Esophagus squamous epithelium (tissue), 5 donors: ENCODE measurements at places on chromosomes 2 and 18.

GRCh38 chr2:128562471-128563347 lies 244.0 kb upstream of the HS6ST1 start:
- DNase-seq, result no peak

DNA sequence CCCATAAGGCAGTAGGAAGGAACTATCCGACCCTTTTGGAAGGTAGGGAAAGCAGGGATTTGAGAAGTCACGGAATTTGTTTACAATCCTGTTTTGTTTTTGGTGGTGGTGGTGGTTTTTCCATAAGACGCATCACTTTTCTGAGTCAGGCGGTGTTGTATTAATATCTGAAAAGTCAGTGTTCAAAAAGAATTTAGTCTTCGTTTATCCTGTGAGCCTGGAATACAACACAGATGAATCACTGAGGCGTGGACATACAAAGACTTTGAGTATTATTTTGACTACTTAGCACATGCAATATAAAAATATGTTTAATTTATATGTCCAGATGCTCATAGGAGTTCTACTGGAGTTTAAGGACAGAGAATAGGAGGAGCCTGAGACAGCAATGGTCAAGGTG lies 785 bp downstream of the ZNF892 start:
- DNase-seq, result no peak

GRCh38 chr18:74929110-74929509 lies 279.8 kb downstream of the PTGR3 start:
- DNase-seq, result no peak

GRCh38 chr2:200319548-200320337 lies 13.2 kb downstream of the SPATS2L start:
- no peak for DNase-seq

DNA sequence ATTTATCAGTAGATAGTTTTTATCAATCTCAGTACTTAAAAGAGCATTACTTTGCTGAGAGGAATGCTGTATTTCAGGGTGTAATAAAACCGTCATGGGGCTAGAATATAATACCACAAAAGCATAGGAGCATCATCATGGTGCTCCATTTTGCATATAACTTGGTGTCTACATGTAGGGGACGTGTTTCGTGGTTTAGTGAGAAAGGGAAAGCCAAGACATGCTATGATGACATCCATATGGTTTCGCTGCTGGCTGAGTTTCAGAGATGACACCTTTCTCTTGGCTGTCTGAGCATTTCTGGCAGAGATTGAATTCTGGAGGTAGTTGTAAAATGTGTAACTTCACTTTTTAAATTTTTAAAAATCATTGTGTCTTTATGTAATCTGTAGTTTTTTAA lies 32.4 kb downstream of the WDR43 start:
- no peak for DNase-seq

DNA sequence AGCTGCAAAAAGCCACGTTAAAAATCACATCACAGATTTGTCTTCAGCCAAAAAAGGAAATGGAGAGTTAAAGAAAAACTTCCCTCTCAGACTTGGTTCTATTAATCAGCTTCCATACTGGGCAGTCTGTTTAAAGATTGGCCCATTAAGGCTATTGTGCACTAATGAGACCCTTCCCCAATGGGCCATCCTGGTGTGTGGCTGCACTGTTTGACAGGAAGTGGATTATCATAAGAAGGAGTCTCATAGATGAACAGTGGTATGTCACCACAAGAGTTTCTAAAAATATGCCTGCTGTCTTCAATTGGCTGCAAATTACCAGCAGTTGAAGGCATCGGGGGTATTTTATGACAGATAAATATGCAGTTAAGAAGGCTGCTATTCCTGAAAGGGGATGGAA lies 247.6 kb upstream of the THSD7B start:
- no peak for DNase-seq

DNA sequence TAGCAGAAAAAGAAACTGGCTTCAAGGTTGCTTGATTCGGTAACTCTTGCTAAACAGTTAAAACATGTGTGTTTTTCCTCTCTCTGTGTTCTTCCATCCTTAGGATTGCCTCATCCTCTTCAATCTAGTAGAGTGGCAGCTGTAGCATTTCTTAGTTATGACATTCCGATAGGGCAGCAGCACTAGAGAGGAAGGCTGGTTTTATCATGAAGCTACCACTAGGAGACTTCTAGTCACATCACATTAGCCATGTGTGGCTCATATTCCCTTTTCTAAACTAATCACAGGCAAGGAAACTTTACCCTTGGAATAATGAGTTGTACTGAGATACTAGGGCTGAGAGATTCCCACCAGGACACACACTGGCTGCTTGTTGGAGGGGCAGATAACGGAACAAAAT lies 187.6 kb downstream of the DOK6 start:
- DNase-seq, result no peak

- no peak for DNase-seq
Measured at GRCh38 chr18:60996822-60997221, 336.4 kb upstream of the CDH20 start.

DNA sequence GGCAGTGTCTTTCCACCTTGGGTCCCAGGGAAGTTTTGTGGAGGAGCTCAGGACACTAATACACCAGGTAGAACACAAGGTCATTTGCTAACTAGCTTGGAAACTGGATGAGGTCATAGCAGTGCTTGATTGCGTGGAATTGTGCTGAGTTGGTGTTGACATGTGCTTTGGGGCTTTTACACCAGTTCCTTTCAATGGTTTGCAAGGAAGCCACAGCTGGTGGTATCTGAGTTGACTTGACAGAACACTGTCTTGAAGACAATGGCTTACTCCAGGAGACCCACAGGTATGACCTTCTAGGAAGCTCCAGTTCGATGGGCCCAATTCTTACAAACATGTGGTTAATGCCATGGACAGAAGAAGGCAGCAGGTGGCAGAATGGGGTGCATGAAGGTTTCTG lies 5.9 kb downstream of the CTLA4 start:
- DNase-seq, result no peak

- DNase-seq, result no peak
Measured at GRCh38 chr2:172806493-172806892, 70.8 kb downstream of the RAPGEF4 start.

DNA sequence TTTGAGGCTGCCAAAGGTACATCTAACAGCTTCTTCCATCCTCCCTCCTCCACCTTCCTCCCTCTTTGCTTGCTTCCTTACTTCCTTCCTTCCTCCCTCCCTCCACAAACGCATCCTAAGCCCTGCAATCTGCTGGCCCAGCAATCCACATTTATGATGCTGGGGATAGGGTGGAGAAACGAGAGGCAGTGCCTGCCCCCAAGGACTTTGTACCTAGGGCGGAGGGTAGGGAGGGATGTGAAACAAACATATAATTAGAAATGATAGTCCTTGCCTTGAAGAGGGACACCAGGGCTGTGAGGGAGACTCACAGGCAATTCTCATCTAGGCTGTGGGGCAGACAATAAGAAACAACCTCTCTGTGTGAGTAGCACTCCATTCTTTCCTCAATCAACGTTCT lies 188.3 kb downstream of the ANKRD30B start:
- no peak for DNase-seq

GRCh38 chr18:32019251-32019948 lies 775 bp downstream of the RNF125 start:
- DNase-seq, result no peak

DNA sequence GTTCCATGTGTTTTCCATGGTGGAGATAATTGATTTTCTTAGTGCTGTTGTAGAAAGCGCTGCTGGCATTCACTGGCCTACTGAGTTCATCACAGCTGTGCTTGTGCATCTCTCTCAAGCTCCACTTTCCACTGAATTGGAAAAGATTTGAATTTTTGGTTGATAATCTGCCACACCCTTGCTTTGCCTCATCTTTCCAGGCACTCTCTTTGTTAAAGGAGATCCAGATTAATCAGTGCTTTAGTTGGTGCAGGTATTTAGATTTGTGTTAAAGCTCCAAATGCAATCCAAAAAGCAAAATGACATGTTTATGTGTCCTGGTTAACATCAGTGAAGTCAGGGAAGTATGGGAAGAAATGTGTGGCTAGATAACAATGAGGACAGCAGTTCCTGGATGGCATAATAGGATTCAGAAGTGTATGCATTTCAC lies 2.7 kb upstream of the COL3A1 start:
- no peak for DNase-seq

DNA sequence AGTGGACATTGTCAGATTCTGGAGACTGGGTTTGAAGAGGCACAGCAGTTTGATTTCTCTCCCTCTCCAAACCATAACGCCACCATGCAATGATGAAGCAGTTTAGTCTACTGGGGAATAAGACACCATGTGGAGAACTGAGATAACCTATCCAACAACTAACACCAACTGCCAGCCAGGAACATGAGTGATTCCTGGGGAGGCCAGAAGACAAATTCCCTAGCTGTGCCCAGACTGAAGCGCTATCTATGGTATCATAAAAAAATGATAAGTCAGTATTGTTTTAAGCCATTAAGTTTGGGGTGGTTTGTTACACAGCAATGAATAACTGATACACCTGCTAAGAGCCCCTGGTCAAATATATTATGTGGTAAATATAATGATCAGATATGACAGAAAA lies 129.3 kb downstream of the EXOC6B start:
- DNase-seq, result no peak

GRCh38 chr18:4455113-4455811 lies at the start of gene DLGAP1:
Gene DLGAP1 (minus strand): TSS chr18:4455307.
- no peak for DNase-seq

DNA sequence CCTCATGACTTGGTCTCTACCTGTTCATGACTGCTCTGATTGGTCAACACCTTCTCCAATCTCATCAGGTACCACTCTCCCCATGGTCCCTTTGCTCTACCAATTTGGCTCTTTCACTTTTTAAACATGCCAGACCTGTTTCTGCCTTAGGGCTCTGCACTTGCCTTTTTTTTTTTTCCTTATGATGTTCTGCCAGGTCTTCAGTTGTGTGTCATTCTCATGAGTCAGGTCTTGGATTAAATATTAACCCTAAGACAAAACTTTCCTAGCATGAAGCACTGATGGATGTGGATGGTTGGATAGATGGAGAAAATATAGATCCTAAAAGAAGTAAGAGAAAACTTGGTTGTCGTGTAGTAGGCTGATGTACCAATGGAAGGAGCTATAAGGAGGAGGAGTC lies 219.3 kb downstream of the TTC32 start:
- no peak for DNase-seq

GRCh38 chr2:230106771-230107170 lies 38.0 kb upstream of the SLC16A14 start:
- no peak for DNase-seq

DNA sequence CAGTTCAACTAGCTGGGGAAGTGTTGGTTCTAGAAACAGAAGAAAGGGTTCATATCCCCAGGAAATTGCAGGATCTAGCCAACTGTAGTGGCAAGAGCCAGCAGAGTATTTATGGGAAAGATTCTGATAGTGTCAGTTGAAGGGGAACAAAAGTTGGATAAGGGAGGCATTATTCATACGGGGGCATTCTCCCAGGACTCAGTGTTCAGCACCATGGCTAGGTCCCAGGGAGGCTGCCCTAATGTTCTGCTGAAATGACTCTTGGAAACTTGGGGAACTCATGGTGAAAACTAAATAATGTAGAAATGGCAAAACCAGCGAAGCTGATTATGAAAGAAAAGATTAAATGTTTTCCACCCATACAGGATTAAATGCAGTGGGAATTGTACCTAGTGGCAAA lies 543.7 kb downstream of the TRIB2 start:
- no peak for DNase-seq

DNA sequence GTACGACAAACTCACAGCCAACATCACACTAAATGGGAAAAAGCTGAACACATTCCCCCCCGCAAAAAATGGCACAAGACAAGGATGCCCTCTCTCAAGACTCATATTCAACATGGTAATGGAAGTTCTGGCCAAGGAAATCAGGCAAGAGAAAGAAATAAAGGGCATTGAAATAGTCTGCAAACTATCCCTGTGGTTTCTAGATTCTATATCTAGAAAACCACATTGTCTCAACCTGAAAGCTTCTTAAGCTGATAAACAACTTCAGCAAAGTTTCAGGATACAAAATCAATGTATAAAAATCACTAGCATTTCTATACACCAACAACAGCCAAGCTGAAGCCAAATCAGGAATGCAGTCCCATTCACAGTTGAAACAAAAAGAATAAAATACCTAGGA lies 294.6 kb upstream of the CYP26B1 start:
- no peak for DNase-seq

- DNase-seq, result peak; percentile 15
Measured at GRCh38 chr2:74502720-74503505, 3.5 kb upstream of the LBX2 start.

DNA sequence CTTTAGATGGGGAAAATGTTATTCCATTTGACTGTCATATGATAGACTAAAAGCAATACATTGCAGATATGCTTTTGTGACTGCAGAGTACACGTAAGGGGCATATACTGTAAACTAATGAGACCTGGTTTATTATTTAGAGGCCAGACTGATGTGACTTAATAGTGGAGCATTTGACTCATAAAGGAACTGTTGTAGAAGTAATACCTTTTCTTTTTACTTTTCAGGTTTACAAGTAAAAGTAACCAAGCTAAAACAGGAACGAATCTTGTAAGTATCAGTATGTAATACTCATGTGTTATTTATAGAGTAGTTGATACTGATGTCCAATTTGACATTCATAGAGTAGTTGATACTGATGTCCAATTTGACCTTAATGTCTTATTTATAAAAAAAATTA lies 13.1 kb downstream of the RBBP8 start:
- no peak for DNase-seq

DNA sequence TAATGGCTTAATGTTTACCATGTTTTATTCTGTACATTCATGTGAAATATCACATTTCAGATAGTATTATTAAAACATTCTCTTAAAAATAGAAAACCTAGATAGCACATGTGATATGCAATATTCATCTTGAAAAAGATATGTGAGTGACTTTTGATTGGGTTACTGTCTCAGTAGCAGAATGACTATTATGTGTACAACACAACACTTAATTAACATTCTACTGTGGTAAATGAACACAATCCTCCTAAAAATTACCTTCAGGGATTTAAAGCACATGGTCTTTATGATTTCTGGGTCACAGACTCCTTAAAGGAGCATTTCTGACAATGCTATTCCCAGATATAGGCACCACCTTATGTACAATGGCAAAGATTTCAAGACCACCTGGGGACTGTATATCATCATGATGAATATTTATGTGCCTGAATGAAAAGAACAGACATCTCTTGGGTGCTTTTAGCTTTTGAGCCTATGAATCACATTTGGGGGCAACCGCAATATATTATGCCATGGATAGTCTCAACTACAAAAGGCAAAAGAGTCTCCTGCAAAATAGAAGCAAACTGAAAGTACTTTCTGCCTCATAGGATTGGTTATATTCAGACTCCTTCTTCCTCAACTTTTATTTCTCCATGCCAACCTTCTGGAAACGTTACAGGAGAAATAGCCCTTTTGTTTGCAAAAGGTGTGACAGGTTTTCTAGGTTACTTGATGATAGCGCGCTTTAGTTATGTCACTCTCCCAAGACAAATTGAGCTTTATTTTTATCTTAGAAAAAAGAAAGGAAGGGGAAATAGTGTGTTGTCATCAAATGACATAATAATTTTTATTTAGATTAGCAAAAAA lies 259.0 kb downstream of the CALCRL start:
- no peak for DNase-seq

GRCh38 chr2:104332731-104333130 lies 521.2 kb upstream of the POU3F3 start:
- DNase-seq, result no peak
